Naive thymus-derived CD4-positive, alpha-beta T cell (primary cell): ENCODE measurements at places on chromosomes 11 and 22.

- DNase-seq: peak; percentile 64
Measured at GRCh38 chr11:62680825-62681240, 2.0 kb upstream of the UBXN1 start.

GRCh38 chr22:19823191-19823901, 31.3 kb downstream of the GNB1L start:
- no peak for DNase-seq

- no peak for DNase-seq
Measured at GRCh38 chr11:120747850-120748814, 236.6 kb downstream of the GRIK4 start.

DNA sequence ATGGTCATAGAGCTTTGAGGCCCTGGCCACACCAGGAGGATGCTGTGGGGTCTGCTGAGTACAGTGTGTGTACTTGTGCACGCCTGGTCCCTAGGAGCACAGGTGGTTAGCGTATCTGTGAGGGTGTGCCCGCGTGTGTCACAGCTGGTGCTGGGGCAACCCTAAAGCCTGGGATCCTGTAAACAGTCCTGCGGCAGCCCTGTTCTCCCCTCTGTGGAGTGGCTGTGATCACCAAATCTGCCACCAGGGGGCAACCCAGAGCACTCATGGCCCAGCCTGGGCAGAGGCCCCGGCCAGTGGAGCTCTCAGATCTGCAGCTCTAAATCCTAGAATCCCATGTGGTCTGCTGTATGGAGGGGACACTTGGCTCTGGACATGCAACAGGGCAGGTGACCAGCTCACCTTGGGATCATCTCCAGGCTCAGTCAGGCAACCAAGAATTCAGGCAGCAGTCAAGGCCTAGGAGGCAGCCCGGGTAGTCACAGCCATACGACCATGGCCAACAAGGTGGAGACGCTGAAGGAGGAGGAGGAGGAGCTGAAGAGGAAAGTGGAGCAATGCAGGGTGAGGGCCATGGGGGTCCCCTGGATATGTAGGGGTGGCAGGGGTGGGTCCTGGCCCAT, 3.9 kb downstream of the SH3BP1 start:
- DNase-seq: peak; percentile 90

- DNase-seq: no peak
Measured at GRCh38 chr22:19150482-19151328, 613 bp upstream of the GSC2 start.

GRCh38 chr22:39220890-39221850, 23.6 kb downstream of the PDGFB start:
- DNase-seq: no peak

- peak; percentile 65 for DNase-seq
Measured at GRCh38 chr11:102421261-102421660, 31.3 kb downstream of the TMEM123 start.

DNA sequence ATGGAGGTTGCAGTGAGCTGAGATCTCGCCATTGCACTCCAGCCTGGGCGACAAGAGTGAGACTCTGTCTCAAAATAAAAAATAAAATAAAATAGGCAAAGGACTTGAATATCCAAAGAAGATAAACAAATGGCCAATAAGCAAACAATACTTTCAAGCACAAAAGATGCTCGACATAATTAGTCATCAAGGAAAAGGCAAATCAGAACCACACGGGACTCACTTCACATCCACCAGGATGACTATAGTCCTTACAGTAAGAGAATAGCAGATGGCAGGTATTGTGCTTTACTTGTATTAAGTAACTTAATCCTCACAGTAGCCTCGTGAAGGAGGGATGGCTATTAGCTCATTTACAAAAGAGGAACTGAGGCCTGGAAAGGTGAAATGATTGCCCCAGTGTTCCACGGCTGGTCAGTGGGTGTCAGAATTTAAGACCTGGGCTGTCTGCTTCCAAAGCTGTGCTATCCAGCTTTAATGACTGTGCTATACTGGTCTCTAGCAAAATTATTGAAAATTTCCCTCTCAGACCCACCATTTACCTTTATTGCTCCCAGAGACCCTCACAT, 40.2 kb upstream of the RBFOX2 start:
- DNase-seq: no peak

- DNase-seq: no peak
Measured at GRCh38 chr11:102792604-102793003, 5.4 kb downstream of the MMP1 start.

- DNase-seq: no peak
Measured at GRCh38 chr22:41479671-41480396, 10.9 kb downstream of the ACO2 start.

DNA sequence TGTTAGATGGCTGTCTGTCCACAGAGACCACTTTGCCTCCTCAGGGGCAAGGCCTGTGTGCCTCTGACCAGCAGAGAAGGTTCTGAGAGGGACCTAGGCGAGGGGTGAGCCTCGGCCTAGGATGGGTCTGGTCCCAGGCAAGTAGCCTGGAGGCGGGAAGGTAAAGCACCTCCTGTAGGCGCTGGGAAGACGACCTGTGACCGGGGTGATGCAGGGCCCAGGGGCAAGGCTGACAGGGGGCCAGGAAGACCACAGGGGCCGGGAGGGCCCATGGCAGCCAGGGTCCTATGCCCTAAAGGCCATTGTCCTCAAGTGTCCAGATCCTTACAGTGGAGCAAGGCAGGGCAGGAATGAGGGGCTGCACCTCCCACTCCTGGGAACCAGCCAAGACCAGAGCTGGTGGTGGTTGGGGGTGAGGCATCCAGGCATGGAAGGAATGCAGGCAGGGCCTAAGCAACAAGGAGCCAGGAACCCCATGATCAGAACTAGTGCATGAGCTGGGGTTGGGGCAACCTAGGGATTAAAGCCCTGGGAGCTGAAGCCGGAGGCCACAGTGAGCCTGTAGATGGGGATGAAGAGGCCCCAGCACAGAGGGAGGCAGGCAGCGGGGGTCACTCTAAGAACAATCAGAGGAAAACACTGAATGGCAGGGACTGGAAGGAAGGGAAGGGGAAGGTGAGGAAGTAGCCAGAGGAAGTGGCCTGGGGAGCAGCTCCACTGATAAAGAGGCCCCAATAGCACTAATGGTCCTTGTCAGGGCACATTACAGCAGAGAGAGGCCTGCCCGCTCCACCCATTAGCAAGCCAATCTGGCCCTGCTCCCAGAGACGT, 32.9 kb upstream of the KLHL35 start:
- no peak for DNase-seq

- no peak for DNase-seq
Measured at GRCh38 chr11:116193321-116194131, 579.3 kb downstream of the BUD13 start.

DNA sequence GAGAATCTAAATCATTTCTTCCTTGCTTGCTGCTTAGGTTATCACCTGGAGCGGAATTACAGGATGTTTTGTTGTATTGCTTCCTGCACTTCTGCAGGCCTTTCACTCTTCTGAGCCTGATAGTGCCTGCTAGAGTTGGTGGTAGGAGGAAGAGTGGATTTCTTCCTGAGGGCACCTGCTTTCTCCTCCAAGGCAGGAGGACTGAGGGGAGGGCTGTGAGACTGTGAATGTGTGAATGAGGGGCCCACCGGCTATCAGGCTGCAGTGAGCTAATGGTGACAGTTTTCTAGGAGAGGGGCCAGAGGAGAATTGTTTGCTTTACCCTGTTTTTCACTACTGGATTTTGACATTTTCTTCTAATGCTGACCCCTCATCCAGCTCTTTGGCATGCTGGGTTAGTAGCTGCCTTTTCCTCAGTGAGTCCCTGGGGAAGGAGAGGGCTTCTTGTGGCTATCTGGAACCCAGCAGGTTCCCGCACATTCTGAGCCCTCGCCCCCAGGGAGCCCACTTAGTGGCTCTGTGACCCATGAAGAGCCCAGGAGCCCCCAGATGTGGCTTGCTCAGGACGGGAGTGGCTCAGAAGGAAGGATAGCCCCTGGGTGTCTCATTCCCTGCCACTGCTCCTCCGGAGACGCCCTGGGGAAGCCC, 39.1 kb downstream of the DIXDC1 start:
- DNase-seq: no peak

DNA sequence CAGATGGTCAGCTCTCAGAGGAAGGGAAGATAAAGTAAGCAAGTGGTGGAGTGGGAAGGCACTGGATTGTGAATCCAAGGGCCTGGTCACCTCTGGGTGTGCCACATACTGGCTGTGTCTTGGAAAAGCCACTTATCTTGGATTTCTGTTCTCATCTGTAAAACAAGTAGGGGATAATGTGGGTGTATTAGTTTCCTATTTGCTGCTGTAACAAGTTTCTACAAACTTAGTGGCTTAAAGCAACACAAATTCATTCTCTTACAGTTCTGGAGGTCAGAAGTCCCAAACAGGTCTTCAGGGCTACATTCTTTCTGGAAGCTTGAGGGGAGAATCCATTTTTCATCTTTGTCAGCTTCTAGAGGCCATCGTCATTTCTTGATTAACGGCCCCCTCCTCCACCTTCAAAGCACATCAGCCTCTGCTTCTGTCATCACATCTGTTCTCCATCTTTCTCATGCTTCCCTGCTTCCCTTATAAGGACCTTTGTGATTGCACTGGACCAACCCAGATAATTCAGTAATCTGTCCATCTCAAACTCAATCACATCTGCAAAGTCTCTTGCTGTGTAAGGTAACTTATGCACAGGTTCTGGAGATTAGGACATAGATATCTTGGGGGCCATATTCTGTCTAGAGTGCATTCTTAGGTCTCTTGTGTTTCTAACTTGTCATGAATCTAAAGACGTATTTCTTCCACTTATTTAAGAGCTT, 75.9 kb downstream of the C22orf31 start:
- no peak for DNase-seq

- DNase-seq: no peak
Measured at GRCh38 chr11:111359223-111360149, 19.6 kb downstream of the POU2AF1 start.

- no peak for DNase-seq
Measured at GRCh38 chr22:19063581-19064353, 58.4 kb downstream of the DGCR2 start.
